Kidney capillary endothelial cell (primary cell): ENCODE measurements at places on chromosomes 5 and 9.

DNA sequence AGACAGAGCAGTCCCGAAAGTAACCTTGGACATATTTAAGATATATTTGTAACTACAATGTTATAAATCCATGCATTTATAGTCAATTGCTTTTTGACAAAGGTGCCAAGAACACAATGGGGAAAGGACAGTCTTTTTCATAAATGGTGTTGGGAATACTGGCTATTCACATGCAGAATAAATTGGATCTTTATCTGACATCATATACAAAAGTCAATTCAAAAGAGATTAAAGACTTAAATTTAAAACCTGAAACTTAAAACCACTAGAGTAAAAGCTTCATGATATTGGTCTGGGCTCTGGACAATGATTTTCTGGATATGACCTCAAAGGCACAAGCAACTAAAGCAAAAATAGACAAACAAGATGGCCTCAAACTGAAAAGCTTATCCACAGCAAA is 950.7 kb upstream of the TYRP1 start:
- DNase-seq: no peak

DNA sequence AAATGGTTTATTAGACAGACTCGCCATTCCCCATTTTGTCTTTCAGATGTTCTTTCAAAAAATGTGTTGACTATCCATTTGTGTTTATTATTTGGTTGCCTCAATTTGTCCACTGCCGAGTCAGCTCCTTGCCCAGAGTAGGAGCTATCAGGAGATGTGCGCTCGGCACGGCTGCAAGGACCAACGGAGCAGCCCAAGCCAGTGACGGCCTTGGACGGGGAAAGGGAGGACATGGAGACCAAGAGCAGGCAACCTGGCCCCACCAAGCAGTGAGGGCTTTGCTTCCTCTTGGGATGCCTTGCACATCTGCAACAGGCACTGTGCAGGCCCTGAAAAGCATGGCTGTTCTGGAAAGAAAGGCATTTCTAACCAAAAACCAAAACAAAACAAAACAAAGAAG is 69.8 kb downstream of the DEPDC1B start:
- DNase-seq: no peak

GRCh38 chr9:134867917-134868750 is 12.5 kb upstream of the FCN2 start:
- no peak for DNase-seq

DNA sequence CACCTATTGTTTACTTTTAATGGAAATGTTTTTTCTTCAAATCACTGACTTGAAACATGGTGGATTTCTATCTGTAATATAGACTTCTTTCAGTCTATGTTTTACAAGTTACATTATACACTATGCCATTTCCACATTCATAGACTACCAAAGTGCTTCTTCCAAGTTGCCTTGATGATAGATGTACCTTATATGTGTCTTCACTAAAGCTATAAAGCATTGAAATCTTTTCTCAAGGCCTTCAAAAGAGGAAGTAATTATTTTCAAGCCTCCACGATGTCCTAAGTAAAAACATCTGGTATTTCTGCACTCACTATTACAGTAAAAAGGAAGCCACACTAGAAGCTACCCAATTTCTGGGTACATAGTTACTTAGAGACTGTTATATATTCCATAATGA is 113.3 kb downstream of the FGF10 start:
- no peak for DNase-seq

GRCh38 chr9:935348-935965 is 41.0 kb upstream of the DMRT3 start:
- DNase-seq: no peak
